Activated CD4-positive, alpha-beta T cell treated with anti-CD3 and anti-CD28 coated beads for 48 hours (primary cell): ENCODE measurements at places on chromosomes 6 and 20.

DNA sequence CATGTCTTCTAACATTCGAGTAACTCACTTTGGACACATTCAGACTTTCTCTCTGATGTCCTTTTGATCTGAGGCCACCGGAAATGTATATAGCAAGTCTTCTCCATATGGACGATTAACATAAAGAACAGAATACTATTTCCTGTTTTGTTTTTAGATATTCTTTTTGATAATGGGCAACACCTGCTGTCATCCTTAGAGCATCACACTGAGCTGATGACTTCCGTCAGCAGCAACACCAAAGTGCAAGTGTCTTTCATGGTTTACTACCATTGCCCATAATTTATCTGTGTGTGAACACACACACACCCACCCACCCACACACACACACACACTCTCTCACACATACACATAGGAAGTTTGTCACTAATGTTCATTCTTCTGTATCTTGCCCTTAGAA, 112.7 kb upstream of the SIM1 start:
- no peak for DNase-seq

DNA sequence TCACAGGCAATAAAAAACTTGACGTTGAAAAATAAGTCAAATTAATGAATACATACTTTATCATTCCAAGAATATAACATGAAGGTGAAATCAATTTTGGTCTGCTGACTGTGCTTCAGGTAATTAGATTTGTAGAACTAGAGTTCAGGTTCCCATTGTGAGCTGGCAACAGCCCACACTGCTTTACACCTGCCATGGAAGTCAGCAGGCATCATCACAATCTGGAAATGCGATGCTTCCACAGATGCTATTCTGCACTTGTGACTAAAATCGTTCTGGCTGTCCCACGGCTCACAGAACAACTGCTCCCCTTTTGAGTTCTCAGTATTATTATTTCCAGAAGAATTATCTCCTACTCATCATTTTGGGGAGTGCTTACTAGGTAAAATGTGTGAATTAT, 62.6 kb upstream of the THEMIS start:
- DNase-seq, result no peak

GRCh38 chr6:144722925-144723324, 437.8 kb downstream of the UTRN start:
- no peak for DNase-seq

- no peak for DNase-seq
These were observed 28.8 kb upstream of the NHSL1 start for GRCh38 chr6:138528137-138528536.

DNA sequence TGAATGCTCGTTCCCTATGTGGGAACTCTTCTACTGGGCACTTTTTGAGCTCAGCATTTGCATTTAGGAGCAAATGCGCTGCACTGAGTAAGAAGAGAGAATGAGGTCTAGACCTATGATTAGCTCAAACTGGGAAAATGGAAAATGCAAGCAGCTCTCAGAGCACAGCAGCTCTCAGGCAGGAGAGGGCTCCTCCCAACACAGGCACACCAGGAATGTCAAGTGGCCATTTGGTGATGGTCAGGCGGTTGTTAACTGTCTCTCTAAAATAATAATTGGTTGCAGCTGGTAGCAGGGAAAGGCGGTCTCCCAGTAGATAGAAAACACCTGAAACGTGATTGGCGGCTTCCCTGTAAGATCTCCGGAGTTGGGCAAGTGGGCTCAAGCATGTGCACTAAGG, 162.0 kb upstream of the ECI2 start:
- no peak for DNase-seq

GRCh38 chr20:25992146-25992545, 295.5 kb upstream of the ZNF337 start:
- DNase-seq, result no peak

DNA sequence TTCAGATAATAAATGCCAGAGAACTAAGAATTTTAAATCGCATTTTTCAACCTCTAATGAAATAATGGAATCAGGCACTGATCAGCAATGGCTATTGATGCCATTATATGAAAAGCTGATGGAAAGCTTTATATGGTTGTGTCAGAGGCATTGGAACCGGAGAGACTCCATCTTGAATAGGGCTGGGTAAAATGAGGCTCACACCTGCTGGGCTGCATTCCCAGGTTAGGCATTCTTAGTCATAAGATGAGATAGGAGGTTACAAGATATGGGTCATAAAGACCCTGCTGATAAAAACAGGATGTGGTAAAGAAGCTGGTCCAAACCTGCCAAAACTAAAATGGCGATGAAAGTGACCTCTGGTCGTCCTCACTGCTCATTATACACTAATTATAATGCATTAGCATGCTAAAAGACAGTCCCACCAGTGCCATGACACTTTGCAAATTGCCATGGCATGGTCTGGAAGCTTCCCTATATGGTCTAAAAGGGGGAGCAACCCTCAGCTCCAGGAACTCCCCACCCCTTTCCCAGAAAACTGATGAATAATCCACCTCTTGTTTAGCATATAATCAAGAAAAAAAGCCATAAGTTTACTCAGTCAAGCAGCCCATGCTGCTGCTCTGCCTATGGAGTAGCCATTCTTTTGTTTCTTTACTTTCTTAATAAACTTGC, 40.2 kb upstream of the CD83 start:
- no peak for DNase-seq

- no peak for DNase-seq
These were observed 10.9 kb downstream of the SPAG4 start for GRCh38 chr20:35626386-35627001.

- no peak for DNase-seq
These were observed 709 bp upstream of the ZNF76 start for GRCh38 chr6:35258858-35259193.

GRCh38 chr20:19621072-19621471, 137.0 kb upstream of the RIN2 start:
- DNase-seq, result no peak

DNA sequence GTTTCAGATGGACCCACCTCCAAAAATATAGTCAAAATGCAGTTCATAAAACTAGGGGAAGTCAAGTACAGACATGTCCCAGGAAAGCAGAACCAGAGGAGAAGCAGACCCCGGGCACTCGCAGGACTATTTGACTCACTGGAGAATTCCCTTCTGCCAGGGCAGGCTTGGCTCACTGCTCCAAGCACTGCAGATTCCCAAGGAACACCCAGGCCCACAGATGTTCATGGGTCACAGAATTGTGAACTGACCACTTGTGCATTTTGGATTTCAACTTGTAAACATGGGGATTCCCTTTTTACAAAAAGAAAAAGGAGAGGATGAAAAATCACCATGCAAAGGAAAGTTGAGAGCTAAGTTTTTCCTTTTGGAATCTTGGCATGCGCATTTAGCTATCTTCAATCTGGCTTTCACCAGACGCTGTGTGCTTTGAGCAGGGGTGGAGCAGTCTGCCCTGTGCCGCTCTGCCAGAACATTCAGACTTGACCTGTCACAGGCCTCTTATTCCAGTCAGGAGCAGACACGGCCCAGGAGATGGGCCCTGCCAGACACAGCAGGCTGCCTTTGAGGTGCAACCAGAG, 237.5 kb upstream of the TAB2 start:
- DNase-seq, result no peak

GRCh38 chr6:39962831-39963230, 28.6 kb upstream of the MOCS1 start:
- DNase-seq, result no peak

- DNase-seq, result no peak
These were observed 8.7 kb downstream of the ZNF335 start for GRCh38 chr20:45963059-45964005.

DNA sequence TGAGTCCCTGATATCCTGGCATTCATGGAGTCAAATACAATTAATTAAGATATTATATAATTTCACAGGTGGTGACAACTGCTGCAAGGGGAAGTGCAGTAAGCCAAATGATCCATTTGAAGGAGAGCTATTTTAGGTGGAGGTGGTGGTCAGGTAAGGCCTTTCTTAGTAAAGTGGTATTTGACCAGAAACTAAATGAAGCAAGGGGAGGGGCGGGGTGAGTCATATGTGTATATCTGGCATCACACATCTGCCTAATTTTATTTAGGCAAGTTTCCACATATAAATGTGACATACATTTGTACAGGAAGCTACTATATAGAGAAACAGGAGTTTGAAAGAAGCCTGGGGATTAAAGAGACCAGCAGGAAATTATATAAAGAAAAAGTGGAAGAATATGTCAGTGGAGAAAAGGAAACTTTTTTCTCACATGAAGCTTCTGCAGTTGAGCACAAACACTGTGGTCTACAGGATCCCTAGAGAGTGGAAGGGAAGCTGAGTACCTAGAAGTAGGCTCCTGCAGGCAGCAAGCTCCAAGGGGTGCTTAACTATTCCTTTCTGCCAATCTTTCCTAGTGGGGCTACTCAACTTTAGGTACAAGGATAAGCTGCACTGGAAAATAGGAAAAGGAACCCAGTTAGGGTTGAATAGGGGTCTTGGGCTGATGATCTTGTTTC, 99.6 kb downstream of the OGFRL1 start:
- no peak for DNase-seq

- DNase-seq, result no peak
These were observed 1403.1 kb downstream of the HACE1 start for GRCh38 chr6:103456652-103457051.

- DNase-seq, result no peak
These were observed 4.9 kb downstream of the ABCC10 start for GRCh38 chr6:43432009-43432945.

GRCh38 chr6:28002161-28002560, 45.1 kb downstream of the OR2B6 start:
- DNase-seq, result no peak

GRCh38 chr6:53987522-53987888, 123.7 kb upstream of the MLIP start:
- DNase-seq, result no peak

DNA sequence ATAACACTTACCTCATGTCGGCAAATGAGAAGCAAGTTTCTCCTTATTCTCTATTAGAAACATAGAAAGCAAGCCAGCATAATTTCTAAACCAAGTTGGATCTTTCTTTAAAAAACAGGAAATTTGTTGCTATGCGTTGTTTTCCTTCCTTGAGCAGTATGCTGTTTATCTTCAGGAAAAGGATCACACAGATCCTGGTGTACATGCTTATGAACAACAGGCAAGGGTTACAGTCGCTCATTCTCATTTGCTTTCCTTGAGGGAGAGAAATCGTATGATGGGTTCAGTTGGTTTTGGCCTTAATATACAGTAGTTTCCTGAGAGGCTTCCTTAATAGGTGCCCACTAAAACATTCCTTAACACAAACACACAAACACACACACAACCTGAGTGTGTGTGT, 118.8 kb downstream of the FYN start:
- DNase-seq, result no peak

DNA sequence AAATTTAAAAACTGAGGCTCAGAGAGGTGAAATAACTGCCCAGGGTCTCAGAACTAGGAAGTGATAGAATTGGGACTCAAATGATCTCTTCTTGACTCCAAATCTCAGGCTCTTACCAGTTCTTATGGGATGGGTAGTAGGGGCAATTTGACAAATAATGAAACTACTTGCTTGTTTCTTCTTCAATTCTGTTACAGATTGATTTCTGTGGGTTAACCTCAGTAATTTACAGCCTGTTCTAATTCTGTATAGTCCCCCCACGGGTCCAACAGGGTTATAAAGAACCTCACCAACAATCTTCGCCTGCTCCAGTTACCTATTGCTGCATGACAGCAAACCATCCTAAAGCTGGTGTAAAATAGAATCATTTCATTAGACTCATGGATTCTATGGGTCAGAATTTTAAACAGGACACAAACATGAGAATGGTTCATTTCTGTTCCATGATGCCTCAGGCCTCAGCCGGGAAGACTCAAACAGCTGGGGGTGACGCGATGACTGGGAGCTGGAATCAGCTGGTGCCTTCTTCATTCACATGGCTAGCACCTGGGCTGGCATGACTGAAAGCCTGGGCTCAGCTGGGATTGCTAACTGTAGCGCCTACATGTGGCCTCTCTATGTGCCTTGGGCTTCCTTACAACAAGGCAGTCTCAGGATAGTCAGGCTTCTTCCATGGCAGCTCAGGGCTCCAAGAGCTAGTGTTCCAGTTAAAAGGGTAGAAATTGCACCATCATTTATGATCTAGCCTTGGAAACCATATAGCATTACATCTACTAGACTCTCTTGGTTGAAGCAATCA, 6.6 kb upstream of the WFDC2 start:
- DNase-seq, result no peak

DNA sequence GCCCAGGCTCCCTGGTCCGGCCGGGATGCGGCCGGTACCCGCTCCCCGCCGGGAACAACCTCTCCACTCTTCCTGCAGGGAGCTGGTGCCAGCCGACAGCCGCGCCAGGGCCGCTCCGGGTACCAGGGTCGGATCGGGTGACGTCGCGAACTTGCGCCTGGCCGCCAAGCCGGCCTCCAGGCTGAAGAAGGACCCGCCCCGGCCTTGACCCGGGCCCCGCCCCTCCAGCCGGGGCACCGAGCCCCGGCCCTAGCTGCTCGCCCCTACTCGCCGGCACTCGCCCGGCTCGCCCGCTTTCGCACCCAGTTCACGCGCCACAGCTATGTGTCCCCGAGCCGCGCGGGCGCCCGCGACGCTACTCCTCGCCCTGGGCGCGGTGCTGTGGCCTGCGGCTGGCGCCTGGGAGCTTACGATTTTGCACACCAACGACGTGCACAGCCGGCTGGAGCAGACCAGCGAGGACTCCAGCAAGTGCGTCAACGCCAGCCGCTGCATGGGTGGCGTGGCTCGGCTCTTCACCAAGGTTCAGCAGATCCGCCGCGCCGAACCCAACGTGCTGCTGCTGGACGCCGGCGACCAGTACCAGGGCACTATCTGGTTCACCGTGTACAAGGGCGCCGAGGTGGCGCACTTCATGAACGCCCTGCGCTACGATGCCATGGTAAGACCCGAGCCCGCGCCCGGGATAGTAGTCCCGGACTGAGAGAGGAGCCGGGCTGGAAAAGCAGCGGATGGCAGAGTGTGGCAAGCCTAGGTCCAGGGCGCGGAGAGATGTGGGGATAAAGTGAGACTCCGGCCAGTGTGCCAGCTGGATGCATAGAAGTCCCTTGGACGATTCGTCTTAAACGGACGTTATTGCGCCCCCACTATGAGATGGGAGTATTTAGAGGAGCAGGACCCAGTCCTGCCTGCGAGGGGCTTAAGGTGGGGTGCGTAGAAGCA, at the start of gene NT5E:
Gene NT5E, plus strand, starts transcription at position 266 of the 942 bp plus-strand sequence. Its CDS starts 57 bp downstream, at position 323.
- peak; percentile 56 for DNase-seq

DNA sequence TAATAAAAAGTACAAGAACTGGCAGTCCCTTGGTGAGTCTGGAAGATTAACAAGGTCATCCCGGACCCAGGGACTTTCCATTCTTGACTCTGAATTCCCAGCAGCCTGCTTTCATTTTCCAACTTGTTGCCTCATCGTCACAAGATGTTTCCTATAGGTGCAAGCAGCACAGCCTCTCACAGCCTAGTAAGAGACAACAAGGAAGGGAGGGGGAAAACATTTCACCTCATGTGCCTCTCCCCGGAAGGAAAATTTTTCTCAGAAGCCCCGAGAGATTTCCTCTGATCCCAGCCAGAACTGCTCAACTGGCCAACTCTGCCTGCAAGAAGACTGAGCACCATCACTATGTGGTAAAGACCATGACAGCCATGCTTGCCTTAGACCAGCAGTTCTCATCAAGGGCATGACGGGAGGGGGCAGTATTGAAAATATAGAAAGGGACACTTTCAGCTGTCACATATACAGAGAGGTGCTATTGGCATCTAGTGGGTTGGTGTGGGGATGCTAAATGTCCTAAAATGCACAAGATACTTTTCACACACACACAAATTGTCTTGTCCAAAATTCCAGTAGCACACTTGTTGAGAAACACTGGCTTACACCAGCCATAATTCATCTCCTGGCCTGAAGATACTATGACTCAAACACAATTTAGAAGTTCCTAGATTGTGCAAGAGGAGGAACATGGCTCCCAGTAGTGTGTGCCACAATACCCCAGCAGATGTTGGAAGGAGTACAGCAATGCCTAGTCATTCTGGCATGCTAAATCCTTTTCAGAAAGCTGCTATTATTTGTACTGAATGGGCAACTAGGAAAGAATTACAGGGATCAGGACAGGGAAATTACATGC, 10.8 kb upstream of the WTAP start:
- DNase-seq, result no peak
